ENCODE measurements at places on chromosomes 3 and 15. TPM values are rescaled to one million over a fixed set of nuclear protein-coding genes. Genes with fewer than 3 reads are reported as not detected.

Gene ERC2
- total RNA-seq: 126 TPM

Gene CKMT1B
- total RNA-seq: 17.1 TPM

Gene HRG
- total RNA-seq: not detected

Gene GPR15
- not detected for total RNA-seq

Gene GOLGA6L2
- total RNA-seq: not detected

Gene KNL1
- total RNA-seq: 12.0 TPM

Gene STX19
- total RNA-seq: not detected

Gene ITIH1
- total RNA-seq: not detected

Gene TP63
- 0.23 TPM for total RNA-seq

Gene MAPK6
- 107 TPM for total RNA-seq

Gene ADAMTS9
- total RNA-seq: 8.5 TPM

Gene SERINC4
- total RNA-seq: 0.23 TPM

Gene ARPP21
- total RNA-seq: 310 TPM

Gene SEMA3F
- total RNA-seq: 7.8 TPM

Gene CNTN3
- 22.4 TPM for total RNA-seq

Gene CD200R1L
- not detected for total RNA-seq

Gene SCAPER
- 61.8 TPM for total RNA-seq

Gene SNX22
- 12.5 TPM for total RNA-seq

Gene SCN11A
- 0.46 TPM for total RNA-seq

Gene IVD
- 37.1 TPM for total RNA-seq

Gene ZMYND10
- total RNA-seq: 23.8 TPM

Gene ROPN1
- not detected for total RNA-seq

Gene IGF2BP2
- 19.6 TPM for total RNA-seq

Gene PPP1R14D
- not detected for total RNA-seq

Gene SEC11A
- 82.8 TPM for total RNA-seq

Gene CAMP
- total RNA-seq: not detected

Gene SPINK8
- not detected for total RNA-seq

Gene LTK
- total RNA-seq: 0.23 TPM

Gene KLHL40
- total RNA-seq: 0.23 TPM

Gene CYP11A1
- 0.23 TPM for total RNA-seq

Gene CPN2
- total RNA-seq: not detected

Gene SCN5A
- total RNA-seq: 2.8 TPM

Gene TGM4
- not detected for total RNA-seq

Gene MCTP2
- 3.2 TPM for total RNA-seq

Gene TERC
- 71.0 TPM for total RNA-seq

Gene GRM7
- 76.1 TPM for total RNA-seq

Gene SOX14
- total RNA-seq: 1.4 TPM

Gene RAD51
- 1.8 TPM for total RNA-seq

Gene TRIM42
- total RNA-seq: not detected

Gene UBA3
- 106 TPM for total RNA-seq

Gene ROPN1B
- 3.2 TPM for total RNA-seq

Gene COL6A5
- 0.69 TPM for total RNA-seq

All from diencephalon (tissue), 1 donor.